ENCODE measurements at places on chromosomes 5 and 9.

DNA sequence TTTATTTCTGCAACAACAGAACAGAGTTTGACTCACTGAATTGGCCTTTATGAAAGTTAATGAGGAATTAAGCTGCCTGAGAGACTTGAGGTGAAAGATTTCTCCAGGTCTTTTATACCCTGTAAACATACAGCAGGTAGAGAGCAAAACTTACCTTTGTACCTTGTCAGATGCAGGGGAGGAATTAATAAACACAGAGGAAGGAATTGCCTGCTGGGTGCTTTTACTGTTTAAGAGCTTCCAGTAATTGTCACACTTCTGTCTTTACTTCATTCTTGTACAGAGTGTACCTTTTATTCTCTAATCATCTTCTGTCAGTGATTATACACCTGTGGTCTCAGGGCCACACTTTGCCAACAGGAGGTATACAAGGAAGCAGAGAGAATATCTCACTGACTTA, 94.0 kb upstream of the GRIN3A start:
- no peak for DNase-seq

- DNase-seq = no peak
Measured at GRCh38 chr5:167064198-167064776, 1227.2 kb upstream of the WWC1 start.

DNA sequence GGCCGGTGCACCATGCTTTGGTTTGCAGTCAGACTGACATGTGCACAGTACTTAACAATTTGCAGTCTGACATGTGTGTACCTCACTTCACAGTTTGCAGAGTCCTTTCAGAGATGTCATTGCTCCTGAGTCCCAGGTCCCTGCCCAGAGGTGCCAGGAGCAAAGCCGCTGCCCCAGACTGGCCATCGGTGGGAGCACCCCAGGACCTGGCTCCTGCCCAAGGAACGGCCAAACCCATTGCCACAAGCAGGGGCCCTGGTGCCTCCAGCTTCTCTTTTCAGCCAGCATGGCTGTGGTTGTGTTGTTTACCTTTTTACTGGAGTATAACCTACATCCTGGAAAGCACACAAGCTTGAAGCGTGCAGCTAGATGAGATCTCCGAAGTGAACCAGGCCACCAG, 28.6 kb downstream of the RASGEF1C start:
- no peak for DNase-seq

- no peak for DNase-seq
Measured at GRCh38 chr5:68652534-68652965, 437.0 kb downstream of the PIK3R1 start.

DNA sequence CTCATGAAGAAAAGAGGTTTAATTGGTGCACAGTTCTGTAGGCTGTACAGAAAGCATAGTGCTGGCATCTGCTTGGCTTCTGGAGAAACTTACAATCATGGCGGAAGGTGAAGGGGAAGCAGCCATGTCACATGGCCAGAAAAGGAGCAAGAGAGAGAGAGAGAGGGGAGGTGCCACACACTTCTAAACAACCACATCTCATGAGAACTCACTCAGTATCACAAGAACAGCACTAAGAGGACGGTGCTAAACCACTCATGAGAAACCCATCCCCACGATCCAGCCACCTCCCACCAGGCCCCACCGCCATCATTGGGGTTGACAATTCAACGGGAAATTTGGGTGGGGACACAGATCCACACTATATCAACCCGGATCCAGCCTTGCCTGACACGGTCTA, 28.8 kb upstream of the IER5L start:
- no peak for DNase-seq

- no peak for DNase-seq
Measured at GRCh38 chr5:97106216-97106581, 36.2 kb downstream of the LIX1 start.

DNA sequence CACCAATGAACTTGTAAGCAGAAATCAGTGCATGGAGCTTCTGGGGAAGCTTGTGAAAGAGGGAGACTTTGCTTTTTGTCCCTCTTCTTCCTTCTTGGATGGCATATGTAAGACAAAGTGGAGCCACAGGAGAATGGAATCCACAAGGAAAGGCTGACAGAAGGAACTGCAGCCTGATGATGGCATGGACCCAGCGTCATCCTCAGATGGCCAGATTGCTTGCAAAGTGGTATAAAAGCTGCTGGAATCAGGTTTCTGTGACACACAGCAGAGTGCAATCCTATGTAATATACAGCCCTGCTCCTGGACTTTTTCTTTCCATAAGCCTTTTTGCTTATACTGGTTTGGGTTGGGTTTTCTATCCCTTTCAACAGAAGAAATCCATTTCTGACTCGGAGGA, 31.4 kb upstream of the SPARC start:
- DNase-seq = no peak
